GM12892 (cell line): ENCODE measurements at places on chromosomes 3 and 15.

GRCh38 chr3:123312331-123313265 lies 110.9 kb downstream of the SEC22A start:
- no peak for DNase-seq

DNA sequence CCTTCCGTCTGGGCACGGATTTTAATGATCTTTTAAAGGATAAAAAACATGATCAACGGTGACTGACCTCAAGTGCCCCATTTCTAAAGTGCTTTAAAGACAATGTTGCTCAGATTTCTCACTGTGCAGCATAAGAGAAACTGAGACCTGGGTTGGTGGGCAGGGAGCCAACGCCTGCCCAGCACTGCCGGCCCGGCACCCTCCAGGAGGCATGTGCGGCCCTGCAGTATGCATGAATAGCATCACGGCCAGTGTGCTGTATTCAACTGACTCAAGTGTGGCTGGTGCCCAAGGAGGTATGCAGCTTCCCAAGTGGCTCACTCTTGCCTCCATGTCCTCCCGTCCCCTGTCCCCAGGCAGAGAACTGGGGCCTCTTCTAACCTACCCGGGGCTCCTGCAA lies 30.3 kb downstream of the SEC61A1 start:
- DNase-seq = no peak

DNA sequence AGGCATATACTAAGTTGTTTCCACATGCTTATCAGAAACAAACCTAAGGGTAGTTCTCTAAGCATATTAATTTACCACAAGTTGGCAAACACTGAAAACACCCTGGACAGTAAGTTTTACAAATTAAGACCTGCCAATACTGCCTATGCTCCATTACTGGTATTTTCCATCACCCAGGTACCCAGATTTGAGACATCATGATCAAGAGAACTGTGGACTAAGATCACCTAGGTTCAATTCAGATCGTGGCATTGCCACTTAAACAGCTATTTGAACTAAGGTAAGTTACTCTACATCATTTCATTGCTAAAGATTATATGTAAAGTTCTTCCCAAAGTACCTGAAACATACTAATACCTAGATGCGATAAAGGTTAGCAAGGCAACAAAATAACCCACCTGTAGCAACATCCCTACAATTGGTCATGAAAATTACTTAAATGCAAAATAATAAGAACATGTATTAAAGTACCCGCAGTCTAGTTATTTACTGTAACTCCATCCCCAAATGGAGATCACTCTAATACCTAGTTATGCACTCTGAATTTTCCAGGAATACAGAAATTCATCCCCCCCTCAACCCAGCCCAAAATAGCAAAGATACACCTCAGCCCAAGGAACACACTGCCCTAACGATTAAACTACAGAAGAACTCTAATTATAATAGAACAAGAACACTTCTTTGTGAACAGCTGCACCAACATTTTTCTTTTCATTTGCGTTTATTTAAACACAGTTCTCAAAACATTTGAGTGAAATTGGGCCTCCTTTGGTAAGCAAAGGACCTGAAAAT lies 21.6 kb downstream of the TRA2B start:
- no peak for DNase-seq

DNA sequence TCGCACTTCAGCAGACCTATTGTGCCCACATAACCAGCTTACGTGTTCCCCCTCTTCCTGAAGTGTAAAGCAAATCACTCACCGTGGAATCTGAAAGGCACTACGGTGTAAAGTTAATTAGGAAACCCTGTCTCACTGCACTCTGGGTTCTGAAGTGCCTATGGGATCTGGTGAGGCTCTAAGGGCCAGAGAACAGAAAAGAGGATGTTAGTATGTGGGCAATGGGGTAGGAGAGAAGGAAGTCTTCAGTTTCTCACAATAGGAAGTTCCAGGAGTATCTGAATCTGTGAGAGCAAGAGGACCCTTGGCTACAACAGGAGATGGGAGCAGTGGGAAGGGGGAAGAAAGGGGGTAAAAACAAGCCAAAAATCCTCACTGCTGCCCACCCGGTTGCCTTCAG lies 71.4 kb downstream of the ITGB5 start:
- DNase-seq = no peak

DNA sequence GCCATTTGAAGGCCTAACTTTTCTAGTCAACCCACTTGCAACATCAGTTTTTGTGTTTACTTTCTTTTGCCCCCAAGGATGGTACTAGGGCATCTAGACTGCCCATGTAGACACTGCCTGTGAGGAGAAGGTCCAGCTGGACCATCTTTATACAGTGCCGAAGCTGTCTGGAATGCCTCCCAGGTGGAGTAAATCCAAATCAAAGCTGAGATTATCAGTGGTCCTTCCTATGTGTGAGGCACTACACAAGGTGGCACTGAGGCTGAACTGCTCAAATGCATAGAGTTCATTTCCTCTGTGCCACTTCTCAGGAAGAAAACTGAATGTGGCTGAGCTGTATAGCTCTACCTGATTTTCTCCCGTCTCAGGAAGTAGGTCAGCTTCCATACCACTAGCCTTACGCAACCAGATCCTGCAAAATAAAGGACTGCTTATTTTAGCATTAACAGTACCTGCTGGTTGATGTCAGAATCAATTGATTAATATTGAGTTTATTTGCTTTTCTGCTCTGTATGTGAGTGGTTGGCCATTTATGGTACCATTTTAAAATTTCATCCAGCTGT lies 106.1 kb downstream of the GHSR start:
- no peak for DNase-seq

DNA sequence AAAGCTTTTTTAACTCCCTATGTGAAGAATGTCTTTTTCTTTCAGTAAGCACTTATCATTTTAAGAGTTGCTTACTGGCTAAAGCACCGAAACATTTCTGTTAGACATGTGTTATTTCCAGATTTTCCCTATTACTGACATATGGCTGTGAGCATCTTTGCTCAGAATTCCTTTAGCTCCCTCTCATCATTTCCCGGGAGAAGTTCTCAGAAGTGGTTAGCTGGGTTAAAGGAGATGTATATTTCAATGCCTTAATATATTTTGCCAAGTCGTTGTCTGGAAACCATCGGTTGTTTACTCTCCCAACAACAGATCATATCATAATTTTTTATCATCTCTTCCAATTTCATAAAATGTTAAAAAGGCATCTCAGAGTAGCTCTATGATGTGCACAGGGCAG lies 396.5 kb downstream of the OCA2 start:
- DNase-seq = no peak
